ENCODE measurements at places on chromosomes 12 and 14.

DNA sequence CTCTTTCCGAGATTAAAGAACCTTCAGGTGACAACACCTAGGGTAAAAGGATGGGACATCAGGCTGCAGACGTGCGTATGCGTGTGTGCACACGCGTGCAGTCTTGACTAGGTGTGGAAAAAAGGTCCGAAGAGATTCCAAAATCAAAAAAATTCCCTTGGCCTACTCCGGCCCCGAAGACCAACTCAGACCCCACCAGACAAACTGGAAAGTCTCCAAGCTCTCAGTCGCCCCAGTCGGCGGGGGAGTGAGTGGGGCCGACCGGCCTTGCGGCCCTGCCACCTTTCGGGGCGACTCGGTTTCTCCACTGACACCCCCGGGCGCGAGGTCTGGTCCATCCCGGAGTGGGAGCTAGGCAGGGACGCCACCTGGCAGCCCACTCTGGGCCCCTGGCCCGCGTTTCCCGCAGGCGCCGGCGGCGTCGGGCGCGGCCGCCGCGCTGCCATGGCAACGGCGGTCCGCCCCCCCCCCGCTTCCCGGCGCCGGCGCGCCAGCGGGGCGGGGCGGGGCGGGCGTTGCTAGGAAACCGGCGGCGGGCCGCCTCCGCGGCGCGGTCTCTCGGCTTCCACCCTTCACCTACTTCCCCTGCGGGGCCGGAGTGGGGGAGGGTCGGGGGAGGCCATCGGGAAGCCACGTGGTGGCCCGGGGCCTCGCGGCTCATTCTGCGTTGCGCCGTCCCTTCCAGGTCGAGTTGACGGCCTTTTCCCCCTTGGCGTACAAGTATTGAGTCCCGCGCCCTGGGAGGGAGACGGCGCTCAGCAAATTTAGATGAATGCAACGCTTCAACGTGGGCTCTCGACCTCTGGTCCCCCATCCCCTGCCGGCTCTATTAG, 253.1 kb downstream of the EFCAB11 start:
- DNase-seq: peak; percentile 9

DNA sequence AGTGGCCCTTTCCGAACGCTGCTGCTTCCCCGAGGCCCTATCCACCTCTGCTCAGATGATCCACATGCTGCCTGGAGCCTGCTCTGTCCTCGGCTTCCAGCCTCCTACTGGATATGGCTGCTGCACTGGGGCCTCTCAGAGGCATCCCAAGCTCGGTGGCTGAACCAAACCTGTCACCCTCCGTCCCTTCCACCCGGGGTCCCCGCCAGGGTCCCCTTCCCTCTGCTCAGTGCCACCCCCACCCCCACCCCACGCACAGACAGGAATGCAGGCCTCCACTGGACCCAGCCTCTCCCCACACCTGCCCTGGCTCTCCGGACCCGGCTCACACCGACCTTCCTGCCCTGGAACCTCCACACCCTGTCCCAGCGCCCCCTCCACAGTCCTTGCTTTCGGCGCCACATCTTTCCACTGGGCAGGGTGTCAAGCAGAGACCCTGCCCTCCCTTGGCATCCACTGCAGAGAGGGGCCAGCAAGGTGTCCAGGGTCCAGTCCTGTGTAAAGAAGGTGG, 6.1 kb downstream of the CEP170B start:
- no peak for DNase-seq

DNA sequence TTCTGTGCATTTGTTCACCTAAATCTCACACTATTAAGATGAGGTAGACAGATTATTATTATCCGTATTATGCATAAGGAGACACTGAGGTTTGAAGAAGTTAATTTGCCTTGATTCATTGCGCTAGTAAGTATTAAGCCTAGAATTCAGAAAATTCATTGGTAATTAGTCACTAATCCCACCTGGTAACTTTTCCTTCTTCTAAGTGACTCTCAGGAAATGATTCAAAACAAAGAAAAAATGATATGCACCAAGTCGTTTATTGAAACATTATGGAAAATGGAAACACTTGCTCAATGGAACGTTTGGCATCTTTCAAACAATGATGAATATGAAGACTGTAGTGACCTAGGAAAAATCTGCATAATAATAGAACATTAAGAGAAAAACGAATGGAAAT, 15.2 kb downstream of the RFX4 start:
- no peak for DNase-seq

DNA sequence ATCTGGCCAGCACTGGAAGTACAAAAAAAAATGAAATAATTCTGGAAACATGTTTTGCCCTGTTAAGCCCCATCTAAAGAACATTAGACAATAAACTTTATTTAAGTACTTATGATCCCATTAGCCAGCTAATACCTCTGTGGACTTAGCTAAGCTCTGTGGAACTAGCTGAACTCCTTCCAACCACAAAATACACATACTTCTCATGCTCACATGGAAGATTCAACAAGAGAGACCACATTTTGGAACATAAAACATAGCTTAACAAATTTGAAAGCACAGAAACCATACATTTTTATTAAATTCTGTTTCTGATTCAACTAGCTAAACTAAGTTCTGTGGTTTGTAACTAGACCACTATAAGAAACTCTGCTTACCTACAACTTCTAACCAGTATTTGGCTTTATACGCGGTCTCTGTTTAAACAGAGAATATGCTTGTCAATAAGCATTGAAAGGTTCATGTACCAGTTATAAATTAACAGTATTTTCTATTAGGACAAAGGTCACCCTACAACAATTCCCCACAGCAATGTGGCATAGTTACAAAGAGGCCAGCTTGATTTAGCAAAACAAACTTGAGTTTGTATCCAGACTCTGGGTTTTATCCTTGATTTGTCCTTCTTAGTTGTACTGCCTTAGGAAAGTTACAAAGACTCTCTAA, 300.1 kb downstream of the C12orf50 start:
- DNase-seq: no peak

GRCh38 chr14:20485900-20486299, 16.7 kb downstream of the PNP start:
- no peak for DNase-seq

DNA sequence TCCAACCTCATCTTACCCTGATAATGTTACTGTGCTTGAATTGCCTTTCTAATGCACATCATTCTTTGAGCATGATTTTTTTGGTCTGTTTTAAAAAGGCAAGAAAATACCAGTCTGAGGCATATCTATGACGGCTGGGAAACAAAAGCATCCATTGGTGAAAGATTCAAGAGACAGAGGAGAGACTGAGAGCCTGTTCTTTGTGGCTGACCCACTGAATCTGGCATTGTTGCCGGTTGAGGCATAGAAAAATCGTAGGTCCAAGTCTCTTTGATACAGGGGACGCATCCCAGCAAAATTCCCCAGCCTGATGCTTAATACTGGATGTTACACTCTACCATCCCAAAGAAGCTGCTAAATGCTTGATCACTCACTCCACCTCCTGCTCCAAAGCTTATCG, 2.9 kb upstream of the KLHL42 start:
- no peak for DNase-seq

- DNase-seq: no peak
Measured at GRCh38 chr14:85239791-85240190, 290.2 kb upstream of the FLRT2 start.

- DNase-seq: no peak
Measured at GRCh38 chr12:92845329-92845728, 83.8 kb downstream of the EEA1 start.

GRCh38 chr12:132152411-132152821, 8.2 kb downstream of the NOC4L start:
- DNase-seq: no peak

- DNase-seq: no peak
Measured at GRCh38 chr12:51393676-51394545, 2.7 kb upstream of the GALNT6 start.

DNA sequence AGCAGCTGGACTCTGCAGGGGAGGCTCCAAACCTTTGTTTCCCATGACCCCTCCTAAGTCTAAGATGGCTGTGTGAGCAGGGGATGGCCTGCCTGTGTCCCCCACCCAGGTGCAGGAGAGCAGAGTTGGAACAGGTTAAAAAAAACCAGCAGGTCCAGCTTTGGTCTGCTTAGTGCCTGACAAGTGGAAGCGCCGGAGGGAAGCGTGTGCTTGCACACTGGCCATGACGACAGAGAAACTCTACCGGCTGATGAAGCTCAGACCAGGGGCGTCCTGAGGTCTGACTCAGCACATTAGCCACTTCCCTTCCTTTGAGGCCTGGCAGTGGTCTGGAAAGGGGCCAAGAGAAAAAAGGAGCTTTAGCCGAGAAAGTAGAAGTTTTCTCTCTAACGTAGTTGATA, 280.1 kb downstream of the VRK1 start:
- DNase-seq: no peak

- DNase-seq: no peak
Measured at GRCh38 chr14:37553935-37554550, 41.0 kb downstream of the FOXA1 start.

DNA sequence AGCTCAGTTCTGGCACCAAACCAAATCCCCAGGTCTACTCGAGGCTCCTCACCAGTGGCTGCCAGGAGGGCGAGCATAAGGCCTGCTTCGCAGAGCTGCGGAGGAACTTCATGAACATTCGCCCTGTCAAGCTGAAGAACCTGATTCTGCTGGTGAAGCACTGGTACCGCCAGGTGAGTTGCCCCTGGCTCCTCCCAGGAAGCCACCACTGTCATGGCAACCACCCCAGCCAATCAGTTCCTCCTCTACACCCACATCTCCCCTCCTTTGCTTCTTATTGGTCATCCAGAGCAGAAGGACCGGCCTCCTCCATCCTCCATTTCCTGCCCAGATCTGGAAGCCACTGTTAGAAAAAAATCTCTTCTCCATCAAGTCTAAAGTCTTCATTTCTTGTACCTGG, 17.2 kb upstream of the OAS2 start:
- DNase-seq: no peak

- no peak for DNase-seq
Measured at GRCh38 chr12:57591782-57592325, 862 bp downstream of the PIP4K2C start.

- no peak for DNase-seq
Measured at GRCh38 chr12:64522807-64523206, 70.9 kb downstream of the TBK1 start.

- no peak for DNase-seq
Measured at GRCh38 chr14:77133720-77134338, 7.8 kb downstream of the ZDHHC22 start.

DNA sequence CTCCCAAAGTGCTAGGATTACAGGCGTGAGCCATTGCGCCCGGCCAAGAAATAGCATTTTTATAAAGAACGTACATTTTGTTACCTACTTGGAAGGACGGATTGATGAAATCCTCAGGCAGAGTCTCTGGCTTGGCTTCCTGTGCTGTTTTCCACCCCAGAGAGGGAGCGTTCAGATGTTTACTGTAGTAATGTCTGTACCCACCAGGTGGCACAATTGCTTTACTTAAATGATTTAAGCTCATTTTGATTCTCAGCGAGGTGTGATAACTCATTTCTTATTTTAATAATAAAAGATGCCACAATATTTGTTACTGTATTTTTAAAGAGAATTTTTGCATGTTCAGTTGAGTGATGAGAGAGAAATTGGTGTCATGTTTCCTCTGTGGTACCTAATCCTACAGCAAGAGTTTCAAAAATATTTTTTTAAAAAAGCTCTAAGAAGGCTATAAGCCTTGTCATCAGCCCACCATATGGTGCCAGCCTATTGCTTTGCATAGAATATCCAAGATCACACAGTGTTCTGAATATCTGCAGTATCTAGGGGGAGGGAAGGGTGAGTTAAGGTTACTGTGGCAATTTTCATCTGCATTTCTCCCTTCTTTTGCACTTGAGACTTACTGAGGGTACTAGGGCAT, 82.6 kb upstream of the TRAF3 start:
- DNase-seq: no peak

- no peak for DNase-seq
Measured at GRCh38 chr12:79098530-79098929, 234.0 kb downstream of the SYT1 start.

DNA sequence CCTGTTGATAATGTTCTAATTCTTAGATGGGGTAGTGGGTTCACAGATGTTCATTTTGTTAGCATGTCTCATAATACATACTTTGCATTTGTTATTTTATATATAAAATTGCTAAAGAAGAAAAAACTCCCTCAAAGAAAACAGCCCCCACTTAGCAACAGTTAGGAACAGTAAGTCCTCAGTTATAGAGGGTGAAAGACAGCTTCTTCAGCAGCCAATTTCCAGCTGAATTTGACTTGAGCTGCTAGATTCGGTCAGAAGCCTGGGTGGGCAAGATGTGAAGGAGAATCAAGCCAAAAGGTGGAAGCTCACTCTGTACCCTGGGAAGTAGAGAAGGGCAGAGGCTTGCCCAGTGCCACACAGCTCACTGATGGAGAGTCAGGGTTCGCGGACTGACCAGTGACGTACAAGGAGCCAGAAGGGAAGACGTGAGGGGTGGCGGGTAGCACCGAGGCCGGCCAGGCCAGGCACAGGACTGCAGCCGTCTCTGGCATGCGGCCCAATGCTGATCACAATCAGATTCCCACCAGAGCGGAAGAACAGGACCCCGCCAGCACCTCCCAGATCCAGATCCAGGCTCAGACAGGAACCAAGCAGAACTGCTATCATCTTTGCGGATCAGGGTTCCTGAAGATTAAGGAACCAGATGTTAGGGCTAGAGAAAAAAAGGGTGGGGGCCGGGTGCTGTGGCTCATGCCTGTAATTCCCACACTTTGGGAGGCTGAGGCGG, 30.4 kb upstream of the VWF start:
- no peak for DNase-seq

DNA sequence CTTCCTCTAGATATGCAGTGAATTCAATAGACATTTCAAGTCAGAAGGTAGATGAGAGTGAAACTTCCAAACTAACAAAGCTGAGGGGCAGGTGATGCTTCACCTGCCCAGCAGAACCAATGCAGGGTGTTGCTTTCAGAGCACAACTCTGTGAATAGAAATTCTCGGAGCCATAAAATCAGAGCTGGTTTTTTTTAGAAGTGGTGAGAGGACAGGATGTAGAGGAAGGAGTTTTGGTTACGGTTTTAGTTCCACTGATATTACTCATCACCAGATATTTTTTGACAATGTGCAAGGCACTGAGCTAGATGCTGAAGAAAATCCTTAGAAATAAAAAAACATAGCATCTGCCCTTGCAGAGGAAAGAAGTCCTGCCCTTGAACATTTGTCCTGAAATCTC, 62.2 kb downstream of the BMP4 start:
- DNase-seq: no peak

GRCh38 chr12:121578230-121579189, 2.3 kb downstream of the KDM2B start:
- no peak for DNase-seq

DNA sequence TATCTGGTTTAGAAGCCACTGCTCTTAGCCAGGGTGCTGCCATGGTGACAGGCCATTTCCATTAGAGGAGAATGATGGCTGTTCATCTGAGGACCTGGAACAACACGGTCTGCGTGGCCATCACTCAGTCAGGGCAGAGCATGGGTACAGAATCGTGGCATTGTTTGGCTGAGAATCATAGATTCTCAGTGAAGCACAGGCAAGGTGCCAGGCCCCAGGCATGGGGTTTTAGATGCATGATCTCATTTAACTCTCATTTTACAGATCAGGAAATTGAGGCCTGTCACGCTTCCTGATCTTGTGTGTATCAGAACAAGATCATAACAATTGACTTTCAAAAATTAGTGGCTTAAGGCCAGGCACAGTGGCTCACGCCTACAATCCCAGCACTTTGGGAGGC, 26.8 kb upstream of the IRF2BPL start:
- DNase-seq: no peak

GRCh38 chr12:106387848-106388377, 30.4 kb downstream of the POLR3B start:
- DNase-seq: no peak

GRCh38 chr12:118645219-118645618, 268.9 kb downstream of the SUDS3 start:
- DNase-seq: no peak
